ENCODE measurements at places on chromosomes 7 and 10.
A peak's percentile ranks its signal among the peaks of the same experiment; 100 is the strongest.

DNA sequence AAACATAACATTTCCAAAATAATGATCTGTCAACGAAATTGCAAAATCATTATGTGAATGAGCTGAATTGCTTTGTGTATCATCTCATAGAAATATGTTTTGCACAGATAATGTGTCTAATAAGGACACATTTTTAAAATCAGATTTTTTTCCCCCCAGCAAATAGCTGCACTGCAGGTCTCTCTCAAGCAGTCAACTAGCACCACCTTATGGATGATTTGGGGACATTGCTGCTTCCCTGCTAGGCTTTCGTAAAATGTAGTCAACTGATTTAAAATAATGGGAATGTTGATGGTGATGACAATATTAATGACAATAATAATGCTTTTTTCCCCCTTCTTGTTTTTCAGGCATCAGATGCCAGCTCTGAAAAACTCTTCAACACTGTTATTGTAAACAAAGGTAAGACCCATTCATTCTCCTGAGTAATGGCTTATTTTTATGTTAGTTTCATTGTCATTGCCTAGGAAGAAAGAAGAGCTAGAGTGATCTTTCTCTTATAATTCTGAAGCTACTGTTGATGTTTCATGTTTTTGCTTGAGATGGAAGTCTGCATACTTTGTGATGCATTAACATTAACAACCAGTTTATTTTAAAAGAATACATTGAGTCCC lies 433.6 kb upstream of the GALNT17 start:
- peak; percentile 88 for DNase-seq

- no peak for DNase-seq
These were observed 191.1 kb upstream of the TCF7L2 start for GRCh38 chr10:112758961-112759360.

DNA sequence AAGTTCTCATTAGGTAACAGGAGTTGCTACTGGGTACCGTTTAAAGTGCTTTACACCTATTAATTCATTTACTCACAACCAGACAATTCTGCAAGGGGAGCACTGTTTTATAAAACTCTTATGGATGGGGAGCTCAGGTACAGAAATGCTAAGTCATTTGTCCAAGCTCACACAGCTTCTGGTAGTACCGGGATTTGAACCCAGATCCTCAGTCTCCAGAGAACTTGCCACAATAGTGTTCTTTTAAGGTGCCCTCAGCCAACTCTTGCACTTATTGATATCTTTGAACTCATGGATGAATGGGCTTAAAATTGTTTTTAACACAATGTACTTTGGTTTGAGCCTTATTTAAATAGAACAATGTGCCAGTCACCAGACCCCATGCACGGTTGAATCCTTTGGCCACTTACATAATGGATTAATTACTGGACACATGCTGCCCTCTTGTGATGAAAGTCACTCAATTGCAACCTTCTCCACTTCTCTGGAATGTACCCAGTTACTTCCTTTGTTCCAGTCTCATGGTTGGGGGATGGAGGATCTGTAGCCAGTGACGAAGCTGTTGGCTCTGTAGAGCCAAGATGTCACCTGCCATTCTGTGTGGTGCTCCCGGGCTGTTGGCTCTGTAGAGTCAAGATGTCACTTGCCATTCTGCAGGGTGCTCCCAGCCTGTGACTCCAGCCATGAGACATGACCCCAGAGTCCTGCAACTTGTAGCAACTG lies 65.6 kb downstream of the NOD1 start:
- peak; percentile 29 for DNase-seq

GRCh38 chr7:82247814-82248433 lies 195.7 kb downstream of the CACNA2D1 start:
- DNase-seq: no peak

- no peak for DNase-seq
These were observed 35.0 kb downstream of the GFRA1 start for GRCh38 chr10:116237970-116238369.

DNA sequence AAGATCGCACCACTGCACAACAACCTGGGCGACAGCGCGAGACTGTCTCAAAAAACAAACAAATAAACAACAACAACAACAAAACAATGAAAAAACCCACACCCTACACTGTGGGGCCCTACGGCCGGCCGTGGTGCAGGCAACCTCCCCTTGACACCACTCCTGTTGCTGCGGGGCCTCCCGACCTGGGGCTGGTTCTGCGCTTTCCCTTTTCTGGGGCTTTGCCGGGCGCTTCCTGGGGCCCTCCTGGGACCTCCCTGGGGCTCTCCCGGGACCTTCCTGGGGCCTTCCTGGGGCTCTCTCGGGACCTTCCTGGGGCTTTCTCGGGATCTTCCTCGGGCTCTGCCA lies 46.6 kb downstream of the INSIG1 start:
- DNase-seq: no peak

GRCh38 chr10:9814285-9814864 lies 1203.3 kb upstream of the CELF2 start:
- no peak for DNase-seq

GRCh38 chr10:52744057-52744805 lies 28.4 kb downstream of the MBL2 start:
- no peak for DNase-seq

DNA sequence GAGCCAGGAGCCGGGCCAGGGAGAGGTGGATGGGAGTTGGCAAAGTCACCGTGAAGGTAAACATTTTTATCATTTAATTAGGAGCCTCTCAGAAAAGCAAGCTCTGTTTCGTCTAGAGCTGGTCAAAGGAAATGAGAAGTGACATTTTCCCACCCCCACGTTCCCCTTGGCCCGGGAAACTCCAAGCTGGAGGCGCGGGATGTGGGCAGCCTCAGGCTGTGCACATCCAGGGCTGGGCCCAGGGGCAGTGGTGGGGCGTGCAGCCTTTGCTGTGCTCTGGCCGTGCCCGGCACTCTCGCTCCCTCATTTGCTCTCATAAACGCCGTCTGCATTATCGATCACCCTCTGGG lies 135.6 kb upstream of the RET start:
- no peak for DNase-seq

DNA sequence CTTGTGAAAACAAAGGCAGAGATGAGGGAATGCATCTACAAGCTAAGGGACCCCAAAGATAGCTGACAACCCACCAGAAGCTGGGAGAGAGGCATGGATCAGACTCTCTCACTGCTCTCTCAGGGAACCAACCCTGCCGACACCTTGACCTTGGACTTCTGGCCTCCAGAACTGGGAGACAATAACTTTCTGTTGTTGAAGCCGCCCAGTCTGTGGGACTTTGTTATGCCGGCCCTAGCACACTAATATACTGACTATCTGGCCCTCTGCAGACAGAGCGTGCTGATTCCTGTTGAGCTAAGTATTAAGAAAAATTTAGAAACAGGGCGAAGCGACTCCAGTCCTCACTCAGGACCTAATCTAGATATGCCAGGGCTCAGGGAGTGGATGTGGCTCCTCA lies 144.3 kb upstream of the TCF7L2 start:
- DNase-seq: no peak

GRCh38 chr10:27699776-27700175 lies 45.8 kb downstream of the MKX start:
- no peak for DNase-seq

GRCh38 chr7:84629216-84629615 lies 434.6 kb upstream of the SEMA3A start:
- DNase-seq: no peak

DNA sequence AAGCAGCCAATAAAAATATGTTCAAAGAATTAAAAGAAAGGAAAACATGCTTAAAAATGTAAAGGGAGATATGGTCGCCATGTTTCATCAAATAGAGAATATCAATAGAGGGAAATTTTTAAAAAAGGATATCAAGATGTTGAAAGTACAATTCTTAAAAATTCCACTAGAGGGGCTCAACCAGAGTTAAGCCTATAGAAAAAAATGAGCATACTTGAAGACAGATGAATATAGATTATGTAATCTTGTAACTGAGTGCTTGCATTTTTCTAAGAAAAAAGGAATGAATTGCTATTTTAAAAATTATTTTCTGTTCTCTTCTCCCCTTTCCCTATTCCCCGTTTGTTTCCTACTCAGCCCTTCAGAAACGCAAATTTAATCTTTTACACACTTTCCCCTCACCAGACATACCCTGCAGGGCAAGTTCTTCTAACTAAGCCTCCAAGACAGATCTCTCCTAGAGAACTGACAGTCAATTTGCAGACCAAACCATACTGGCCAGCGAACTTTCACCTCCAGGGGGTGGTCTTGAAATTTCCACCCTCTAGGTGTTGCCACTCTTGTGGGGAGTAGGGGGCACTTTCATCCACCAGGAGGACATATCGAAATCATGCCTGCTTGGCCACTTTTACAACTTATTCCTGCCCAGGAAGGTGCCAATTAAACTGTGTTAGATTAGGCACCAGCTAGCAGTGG lies 67.7 kb downstream of the NSUN6 start:
- DNase-seq: no peak

DNA sequence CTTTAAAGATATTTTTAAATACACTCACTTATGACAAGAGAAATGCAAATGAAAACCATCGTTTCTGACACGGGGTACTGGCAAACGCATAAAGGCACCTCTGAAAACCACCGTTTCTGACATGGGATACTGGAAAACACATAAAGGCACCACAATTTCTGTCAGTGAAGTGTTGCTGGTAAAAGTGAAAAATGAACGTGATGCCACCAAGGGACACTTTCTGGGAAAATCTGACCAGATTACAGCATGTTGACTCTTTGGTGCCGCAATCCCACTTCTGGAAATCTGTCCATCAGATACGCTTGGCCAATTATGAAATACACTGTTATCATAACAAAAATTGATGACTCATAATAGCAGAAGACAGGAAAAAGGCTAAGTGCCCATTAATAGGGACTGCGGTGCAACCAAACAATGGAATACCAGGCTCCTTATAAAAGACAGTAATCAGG lies 131.7 kb downstream of the ZMYND11 start:
- no peak for DNase-seq

DNA sequence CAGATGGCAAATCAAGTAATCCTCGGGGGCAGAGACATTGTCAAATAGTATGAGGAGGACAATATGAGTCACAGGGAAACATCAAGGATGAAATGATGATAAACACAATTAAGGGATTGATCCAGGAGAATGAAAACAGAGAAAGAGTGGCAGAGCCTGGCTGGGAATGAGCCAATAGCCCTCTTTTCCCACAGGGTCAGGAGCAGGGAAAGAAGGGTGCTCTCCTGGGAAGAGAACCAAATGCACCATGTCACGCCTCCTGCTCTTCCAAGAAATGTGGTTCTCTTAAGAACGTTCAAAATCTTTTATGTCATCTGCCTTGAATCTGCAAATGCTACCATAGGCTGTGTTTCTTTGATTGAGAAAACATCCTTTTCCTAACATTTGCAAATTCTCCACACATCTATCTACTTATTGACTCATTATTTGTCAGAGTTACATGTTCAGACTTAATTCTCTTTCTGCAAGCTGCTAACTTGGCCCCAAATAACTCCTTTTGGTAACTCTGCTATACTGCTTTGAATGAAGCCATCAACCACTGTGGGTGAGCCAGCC lies 50.6 kb downstream of the HIPK2 start:
- DNase-seq: no peak

DNA sequence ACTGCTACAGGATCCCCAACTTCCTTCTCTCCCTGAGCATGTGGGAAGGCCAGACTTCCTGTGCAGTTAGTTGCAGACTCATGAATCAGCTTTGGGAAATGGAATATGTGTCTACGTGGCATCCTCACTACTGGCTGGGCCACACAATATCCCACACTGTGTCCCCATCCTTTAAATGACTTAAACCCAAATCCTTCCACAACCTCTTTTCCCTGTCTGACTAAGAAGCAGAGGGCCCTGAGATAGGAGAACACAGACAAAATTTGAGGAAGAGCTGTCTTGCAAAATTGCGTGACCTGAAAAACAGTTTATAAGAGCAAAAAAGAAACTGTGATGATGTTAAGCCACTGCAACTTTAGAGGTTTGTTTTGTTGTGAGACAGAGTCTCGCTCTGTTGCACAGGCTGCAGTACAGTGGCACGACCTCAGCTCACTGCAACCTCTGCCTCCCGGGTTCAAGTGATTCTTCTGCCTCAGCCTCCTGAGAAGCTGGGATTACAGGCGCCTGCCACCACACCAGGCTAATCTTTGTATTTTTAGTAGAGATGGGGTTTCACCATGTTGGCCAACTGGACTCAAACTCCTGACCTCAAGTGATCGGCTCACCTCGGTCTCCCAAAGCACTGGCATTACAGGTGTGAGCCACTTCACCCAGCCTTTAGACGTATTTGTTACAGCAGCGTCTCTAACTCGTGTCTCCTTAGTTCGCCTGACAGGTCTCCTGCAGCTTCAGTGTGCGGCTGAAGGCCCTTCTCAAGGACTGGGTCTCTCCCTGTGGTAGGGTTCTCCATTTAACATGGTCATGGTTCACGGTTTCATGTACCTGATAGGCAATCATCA lies 46.9 kb upstream of the SFMBT2 start:
- DNase-seq: no peak

DNA sequence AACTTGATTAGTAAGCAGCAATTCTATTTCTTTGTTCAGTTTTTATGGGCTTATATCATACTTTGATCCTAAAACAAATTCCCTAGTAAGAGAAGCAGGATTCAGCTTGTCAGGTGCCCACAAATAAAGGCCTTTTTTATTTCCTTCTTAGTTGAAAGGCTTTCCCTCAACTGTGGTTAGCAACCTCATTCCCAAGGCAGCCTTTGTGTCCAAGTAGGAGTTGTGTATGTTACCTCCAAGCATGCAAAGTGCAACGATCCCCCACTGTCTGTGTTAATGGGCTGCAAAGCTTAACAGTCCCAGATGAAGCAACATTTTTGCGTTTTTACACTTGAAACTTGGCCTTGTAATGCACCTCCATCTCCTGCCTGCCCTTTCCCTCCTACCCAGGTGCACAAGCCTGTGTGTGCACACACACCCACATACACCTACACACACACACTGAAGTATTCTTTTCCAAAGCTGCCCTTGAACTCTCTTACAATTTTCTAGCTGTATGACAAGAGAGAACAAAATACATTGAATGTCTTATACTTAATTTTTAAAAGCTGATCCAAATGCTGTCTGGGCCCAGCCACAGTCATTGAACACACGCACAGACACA lies 278.2 kb downstream of the SNX13 start:
- DNase-seq: no peak

- DNase-seq: no peak
These were observed 110.8 kb downstream of the ARHGAP22 start for GRCh38 chr10:48494073-48494472.

DNA sequence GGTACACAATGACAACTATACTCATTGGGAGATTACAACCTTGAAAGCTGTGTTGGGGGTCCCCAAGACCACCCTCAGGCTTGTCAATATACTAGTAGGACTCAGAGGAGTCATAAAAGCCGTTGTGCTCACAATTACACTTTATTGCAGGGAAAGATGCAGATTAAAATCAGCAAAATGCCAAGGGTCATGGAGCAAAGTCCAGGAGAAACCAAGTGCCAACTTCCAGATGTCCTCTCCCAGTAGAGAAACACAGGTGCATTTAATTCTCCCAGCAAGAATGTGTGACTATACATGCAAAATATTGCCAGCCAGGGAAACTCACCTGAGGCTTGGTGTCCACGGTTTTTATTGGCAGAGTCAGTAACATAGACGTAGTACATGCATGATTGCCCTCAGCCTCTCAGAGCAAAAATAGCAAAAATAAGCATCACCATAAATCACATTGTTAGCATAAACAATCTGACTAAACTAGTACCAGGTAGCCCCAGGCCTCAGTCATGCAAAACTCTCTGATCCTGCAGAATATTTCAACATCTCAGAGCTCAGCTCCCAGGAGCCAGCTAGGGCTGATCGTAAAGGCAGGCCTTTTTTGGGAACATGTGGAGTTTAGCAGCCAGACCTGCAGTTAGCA lies 50.7 kb downstream of the VIM start:
- no peak for DNase-seq

- DNase-seq: no peak
These were observed 64.4 kb upstream of the RSBN1L start for GRCh38 chr7:77631820-77632219.

Measured in HuH-7.5 (cell line).